Right renal pelvis (tissue), 4 donors: ENCODE measurements at places on chromosomes 2 and 18.

DNA sequence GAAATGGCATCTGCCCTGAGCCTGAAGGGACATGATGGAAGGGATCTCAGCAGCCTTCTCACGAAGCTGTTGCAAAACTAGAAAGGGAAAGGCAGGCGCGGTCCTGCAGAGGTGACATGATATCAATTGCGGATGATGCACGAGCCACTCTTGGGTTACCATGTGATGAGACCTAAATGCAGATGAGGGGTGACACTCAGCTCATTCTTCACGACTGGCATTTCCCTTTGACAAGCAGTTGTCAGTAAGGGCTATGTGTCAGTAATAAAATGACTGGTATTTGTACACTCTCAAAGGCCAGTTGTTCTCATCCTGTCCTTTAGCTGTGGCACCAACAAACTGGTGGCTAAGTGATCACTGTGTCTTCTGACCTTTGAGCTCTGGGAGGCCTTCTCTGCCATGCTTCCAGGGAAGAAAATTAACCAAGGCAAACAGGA lies 273.6 kb downstream of the ETAA1 start:
- no peak for DNase-seq

- no peak for DNase-seq
Observed at GRCh38 chr18:57585421-57585820, 1.1 kb downstream of the FECH start.

DNA sequence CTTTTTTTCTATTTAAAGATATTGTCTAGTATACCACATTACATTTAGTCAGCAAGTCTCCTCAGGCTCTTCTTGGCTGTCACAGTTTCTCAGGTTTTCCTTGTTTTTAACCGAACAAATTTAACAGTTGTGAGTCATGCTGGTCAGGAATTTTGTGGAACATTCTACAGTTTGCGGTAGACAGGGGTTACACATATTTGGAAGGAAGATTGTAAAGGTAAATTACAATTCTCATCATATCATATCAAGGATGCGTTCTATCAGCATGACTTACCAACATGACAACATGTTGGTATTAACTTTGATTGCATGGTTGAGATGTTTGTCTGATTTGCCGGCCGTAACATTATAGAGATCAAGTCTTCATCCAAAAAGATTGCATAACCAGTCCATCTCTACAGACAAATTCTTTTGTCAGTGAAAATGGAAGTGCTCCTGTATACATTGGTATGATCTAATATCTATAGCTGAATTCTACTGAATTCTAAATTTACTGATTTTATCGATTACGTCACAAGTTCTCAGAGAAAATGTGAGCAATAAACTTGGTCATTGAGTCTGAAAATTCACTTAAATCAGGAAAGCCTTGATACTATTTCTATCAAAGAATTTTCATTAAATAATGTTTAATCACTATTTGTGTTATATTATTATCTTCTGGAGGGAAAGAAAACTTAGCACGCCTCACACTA lies 664.4 kb upstream of the SLC8A1 start:
- DNase-seq = no peak

GRCh38 chr2:145931781-145932395 lies 1412.0 kb upstream of the ZEB2 start:
- no peak for DNase-seq

- no peak for DNase-seq
Observed at GRCh38 chr18:74457043-74457724, at the start of gene DIPK1C. DIPK1C (minus strand) TSS chr18:74457308; CDS start chr18:74457259, 49 bp downstream.

GRCh38 chr2:118607641-118608040 lies 239.8 kb downstream of the EN1 start:
- DNase-seq = no peak

- no peak for DNase-seq
Observed at GRCh38 chr18:78480262-78481054, 499.2 kb upstream of the SALL3 start.

GRCh38 chr2:234958311-234958710 lies 6.5 kb downstream of the SH3BP4 start:
- DNase-seq = no peak

GRCh38 chr2:120785228-120785966 lies 49.7 kb downstream of the GLI2 start:
- no peak for DNase-seq

- no peak for DNase-seq
Observed at GRCh38 chr2:219496825-219497494, 1.7 kb upstream of the GMPPA start.

DNA sequence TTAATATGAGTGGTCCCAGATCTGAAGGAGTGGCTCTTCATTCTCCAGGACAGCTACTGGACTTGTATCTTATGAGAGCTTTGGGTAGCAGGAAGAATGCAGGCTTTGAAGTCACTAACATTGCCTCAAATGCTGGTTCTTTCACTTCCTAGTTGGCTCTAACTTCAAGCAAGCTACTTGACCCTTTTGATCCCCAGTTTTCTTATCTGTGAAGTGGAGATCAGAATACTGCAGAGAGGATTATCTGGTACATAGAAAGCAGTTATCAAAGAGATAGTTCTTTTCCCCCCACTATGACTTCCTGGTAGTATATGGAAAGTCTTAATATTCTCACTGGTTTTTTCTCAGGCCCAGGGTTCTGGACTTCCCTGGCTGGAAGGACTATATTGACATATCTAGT lies 3.4 kb upstream of the PLCL1 start:
- no peak for DNase-seq

DNA sequence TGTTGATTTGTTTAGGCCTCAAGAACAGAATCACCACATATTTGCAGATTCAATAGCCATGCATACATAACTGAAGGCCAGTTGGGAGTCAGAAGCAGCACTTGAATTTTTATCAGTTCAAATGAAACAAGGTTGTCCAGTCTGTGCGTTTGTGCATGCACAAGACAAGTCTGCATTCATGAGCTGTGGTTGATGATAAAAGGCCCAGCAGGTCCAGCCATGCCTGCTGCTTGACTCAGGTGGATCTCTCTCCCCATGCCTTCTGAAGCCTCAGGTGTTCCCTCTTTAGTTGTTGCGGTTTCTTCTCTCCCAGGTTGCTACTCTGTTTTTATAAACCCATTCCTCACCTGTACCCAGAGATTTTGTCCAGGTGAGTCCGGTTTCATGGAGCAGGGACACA lies 124.5 kb downstream of the CCDC102B start:
- DNase-seq = no peak

DNA sequence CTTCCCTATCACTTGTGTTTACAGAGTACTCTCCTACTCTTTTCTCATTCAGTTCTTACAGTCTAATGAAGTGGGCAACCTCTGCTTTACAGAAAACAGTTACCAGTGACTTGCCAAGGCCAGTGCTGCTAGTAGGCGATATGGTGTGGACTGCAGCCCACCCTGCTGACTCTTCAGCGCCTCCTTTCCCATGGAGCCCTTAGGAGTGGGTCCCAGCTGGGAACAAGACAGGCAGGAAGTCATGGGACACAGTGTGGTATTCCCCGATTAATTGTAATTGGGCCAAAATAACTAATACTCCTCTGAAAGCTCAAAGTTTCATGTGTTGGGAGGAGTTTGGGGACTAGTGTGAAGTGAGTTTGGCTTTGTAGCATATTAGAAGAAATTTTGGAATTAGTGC lies 120.1 kb upstream of the EML6 start:
- DNase-seq = no peak

DNA sequence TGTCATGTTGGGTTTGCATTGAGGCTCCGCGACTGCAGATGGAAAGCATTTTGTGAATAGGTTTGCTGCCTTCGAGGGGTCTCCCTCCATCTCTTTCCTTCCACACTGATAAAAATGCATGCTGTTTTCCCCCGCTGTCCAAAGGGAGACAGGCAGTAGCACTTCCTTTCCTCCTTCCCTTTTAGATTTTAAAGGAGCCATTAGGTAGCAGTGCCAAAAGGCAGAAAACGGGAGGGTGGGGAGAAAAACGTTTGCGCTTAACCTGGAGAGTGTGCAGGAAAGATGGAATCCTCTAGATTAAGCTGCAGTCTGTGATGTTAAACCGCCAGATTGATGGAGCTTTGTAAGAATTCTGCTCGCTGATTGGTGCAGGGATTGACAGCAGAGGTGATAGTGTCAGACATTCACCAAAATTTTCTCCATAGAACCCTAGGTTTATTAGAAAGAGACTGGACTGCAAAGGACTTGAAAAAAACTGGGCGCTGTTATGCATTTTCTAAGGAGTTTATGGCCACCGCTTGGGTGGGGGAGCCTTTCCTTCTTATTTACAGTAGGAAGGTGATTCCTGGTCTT lies 688 bp downstream of the MAPRE2 start:
- no peak for DNase-seq

GRCh38 chr2:96891591-96892333 lies 21.9 kb upstream of the SEMA4C start:
- no peak for DNase-seq

DNA sequence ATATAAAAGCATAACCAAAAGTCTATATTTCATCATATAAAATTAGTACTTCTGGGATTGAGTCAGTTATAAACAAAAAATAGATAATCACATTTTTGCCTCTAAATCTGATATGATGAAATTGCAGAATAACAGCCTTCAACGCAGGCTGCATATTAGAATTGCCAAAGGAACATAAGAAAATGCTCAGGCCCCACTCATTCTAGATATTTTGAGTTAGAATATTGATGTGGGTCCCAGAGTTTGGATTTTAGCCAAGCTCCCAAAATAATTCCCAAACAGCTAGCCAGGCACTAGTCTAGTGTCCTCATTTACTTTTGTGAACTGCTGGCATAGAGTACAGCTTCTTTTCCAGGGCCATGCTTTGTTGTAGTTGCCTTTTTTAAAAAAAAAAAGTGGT lies 63.5 kb downstream of the ZDBF2 start:
- no peak for DNase-seq

- DNase-seq = no peak
Observed at GRCh38 chr2:121272596-121272995, 12.4 kb downstream of the TFCP2L1 start.

DNA sequence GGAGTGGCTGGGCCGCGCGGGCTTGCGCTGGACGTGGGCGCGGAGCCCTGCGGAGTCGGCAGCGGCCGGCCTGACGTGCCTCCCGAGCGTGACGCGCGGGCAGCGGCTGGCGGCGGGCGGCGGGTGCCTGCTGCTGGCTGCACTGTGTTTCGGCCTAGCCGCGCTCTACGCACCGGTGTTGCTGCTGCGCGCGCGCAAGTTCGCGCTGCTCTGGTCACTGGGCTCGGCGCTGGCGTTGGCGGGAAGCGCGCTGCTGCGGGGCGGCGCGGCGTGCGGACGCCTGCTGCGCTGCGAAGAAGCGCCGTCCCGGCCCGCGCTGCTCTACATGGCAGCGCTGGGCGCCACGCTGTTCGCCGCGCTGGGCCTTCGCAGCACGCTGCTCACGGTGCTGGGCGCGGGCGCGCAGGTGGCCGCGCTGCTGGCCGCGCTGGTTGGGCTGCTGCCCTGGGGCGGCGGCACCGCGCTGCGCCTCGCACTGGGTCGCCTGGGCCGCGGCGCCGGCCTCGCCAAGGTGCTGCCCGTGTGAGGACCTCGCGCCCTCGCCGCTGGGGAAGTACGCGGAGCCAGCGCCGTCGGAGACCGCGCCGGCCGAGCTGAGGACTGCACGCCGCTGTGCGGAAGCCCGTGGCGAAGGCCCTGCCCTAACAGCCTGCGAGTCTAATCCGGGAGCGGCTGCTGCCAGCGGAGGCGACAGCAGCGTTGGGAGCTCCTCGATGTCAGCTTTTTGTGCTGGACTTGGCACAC lies 526 bp downstream of the SFT2D3 start:
- peak; percentile 41 for DNase-seq

- DNase-seq = no peak
Observed at GRCh38 chr18:79156327-79156726, 87.1 kb downstream of the ATP9B start.

DNA sequence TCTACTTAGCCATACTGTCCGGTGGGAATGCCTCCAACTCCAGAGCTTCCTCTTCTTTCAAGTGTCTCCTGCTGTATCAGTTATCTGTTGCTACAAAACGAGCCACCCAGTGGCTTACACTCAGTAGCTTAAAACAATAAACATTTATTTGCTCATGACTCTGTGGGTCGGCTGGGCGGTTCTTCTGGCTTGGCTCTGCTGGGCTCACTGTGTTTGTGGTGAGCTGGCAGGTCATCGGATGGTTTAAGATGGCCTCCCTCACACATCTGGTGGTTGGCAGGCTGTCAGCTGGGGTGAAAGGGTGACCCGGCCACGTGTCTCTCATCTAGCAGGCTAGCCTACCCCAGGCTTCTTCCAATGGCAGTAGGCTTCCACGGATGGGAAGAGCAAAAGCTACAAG lies 122.4 kb upstream of the SLC1A4 start:
- DNase-seq = no peak

DNA sequence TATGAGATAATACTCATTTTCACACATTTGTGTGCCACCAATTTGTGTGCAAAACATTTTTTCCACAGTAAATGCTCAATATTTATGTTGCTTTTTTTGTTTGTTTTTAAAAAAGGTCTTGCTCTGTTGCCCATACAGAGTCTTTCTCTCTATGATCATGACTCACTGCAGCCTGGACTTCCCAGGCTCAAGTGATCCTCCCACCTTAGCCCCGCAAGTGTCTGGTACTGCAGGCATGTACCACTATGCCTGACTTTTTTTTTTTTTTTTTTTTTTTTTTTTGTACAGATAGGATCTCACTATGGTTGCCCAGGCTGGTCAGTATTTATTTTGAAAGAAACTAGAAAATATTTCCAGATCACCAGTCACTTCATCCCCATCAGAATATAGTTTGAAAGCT lies 297.8 kb upstream of the GYPC start:
- no peak for DNase-seq

DNA sequence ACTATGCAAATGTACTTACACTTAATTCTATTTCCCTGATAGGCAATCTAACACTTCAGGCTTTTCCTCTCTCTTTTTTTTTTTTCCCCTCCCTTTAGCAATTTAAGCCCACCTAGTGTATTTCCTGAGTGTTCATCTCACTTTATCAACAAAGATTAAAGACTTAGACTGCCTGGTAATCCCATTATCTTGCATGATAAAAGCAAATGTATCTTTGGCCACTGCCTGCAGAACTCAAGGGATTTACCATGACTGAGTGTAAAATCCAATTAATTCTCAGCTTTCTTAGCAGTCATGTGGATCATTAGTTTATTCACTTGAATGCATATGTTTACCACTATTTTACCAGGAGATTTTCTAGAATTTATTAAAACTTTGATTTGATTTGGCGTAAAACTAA lies 1102.2 kb upstream of the GYPC start:
- no peak for DNase-seq

- no peak for DNase-seq
Observed at GRCh38 chr2:160639472-160639871, 145.9 kb upstream of the RBMS1 start.

GRCh38 chr2:19362094-19362754 lies 3.8 kb upstream of the OSR1 start:
- no peak for DNase-seq

- no peak for DNase-seq
Observed at GRCh38 chr2:186486651-186487647, 889 bp downstream of the ZC3H15 start.

DNA sequence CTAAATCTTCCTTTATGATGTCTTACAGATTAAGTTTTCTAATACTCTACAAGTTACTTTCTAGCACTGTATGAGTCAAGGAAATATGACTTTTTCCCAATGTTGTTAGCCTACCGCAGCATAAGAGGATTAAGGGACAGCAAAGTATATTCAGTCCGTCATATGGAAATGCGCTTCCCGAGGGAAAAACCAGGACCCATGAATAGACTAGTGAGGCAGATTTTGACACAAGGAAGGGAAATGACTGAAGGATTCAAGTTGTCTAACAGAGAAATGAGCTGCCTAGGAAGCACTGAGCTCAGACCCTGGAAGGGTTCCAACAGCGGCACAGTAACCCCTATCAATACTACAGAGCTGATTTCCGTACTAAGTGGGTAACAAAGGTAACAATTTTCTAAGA lies 12.0 kb downstream of the SEPTIN10 start:
- no peak for DNase-seq

- no peak for DNase-seq
Observed at GRCh38 chr2:35522450-35522849, 833.1 kb upstream of the CRIM1 start.
